Activated B cell treated with CpG ODN at 0.5 μM for 24 hours (primary cell): ENCODE measurements at places on chromosomes 7 and 10.

DNA sequence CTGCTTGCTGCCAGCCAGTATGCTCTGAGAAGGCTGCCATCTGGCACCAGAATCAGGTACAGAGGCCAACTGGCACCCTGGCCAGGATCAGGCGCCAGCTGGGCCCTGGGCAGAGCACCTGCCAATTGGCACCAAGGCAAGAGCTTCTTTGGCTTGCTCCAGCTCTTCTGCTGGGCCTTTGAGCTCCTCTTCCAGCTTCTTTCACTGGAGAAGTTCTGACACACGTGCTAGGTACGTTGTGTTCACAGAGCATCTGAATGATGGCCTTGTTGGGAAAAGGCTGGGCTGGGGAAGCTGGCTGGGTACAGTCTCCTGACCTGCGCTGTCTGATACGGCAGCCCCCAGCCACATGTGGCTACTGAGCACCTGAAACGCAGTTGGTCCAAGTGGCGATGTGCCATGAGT, 31.7 kb upstream of the OPALIN start:
- DNase-seq = no peak

DNA sequence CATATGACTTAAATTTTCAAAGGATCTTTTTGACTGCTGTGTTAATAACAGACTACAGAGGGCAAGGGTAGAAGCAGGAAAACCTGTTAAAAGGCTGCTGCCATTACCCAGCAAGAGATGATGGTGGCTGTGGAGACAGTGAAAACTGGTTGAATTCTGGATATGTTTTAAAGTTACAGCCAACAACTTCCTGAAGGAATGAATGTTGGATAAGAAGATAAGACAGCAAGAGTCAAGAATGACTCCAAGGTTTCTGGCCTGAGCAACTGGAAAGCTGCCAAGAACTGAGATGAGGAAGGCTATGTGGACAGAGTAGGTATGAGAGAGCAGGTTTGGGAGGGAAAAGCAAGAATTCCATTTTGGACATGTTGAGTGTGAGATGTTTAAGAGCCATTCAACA, 19.1 kb downstream of the CNOT4 start:
- no peak for DNase-seq

DNA sequence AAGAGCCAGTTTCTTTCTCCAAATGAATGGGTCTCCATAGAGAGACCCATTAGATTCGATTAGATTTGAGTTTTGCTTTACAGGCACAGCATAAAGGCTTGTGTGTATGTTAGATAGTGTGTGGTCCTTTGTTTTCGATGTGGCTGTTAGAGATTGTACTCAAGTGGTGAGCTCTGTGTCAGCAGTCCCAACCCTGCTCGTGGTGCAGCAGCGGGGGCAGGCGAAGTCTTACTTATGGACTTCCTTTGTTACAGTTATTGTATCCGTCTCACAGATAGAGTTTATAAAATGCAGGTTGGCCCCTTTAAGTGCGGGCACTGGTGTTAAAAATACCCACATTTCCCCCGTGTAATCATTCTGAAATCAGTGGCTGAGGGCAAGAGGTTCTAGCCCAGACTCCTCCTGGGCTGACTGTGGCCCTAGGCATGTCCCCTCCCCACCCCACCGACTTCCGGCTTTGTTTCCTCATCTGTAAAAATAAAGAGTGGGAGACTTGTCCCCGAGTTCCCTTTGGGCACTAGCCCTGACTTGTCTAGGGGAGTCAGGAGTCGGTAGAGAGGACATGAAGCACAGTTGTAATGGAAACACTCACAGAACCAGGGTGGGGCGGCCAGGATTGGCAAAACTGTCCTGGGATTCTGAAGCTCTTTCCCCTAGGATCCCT, 28.6 kb downstream of the MTURN start:
- DNase-seq = no peak

DNA sequence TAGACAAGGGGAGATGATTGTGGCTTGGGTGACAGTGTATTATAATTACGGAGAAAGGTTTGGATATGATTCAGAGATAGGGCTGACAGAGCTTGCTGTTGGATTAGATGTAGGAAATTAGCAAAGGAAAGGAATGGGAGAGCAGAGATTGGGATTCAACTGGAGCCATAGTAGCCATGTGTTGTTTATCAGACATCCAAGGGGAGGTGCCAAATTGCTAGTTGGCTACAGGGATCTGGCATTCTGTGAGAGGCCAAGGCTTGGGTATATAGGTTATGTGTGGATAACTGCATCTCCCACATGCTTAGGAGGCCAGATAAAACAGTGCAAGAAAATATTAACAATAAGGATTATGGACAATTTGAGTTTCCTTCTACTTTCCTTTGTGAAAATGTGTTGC, 34.9 kb downstream of the CSGALNACT2 start:
- DNase-seq = no peak

GRCh38 chr10:124827474-124827873, 25.9 kb downstream of the ABRAXAS2 start:
- no peak for DNase-seq

- no peak for DNase-seq
These were observed 40.3 kb downstream of the SFMBT2 start for GRCh38 chr10:7370511-7370910.
